ENCODE measurements at places on chromosomes 5 and 9. TPM values are rescaled to one million over a fixed set of nuclear protein-coding genes. Genes with fewer than 3 reads are reported as not detected.

The MRPL22 gene
- 57.4 TPM for total RNA-seq

The C5orf15 gene
- total RNA-seq = 153 TPM

The BRD3OS gene
- total RNA-seq = 7.8 TPM

The PITX1 gene
- total RNA-seq = 217 TPM

The CDKN2A gene
- total RNA-seq = not detected

The PCDHB14 gene
- 3.8 TPM for total RNA-seq

The LHFPL2 gene
- total RNA-seq = 15.3 TPM

The TOR4A gene
- 2.3 TPM for total RNA-seq

The MLANA gene
- not detected for total RNA-seq

The SNCAIP gene
- not detected for total RNA-seq

The ATP6V1G1 gene
- total RNA-seq = 62.6 TPM

The ASPN gene
- total RNA-seq = not detected

The FBXL7 gene
- 9.4 TPM for total RNA-seq

The INSL4 gene
- not detected for total RNA-seq

The GFM2 gene
- total RNA-seq = 38.8 TPM

The BHMT gene
- total RNA-seq = not detected

The C9orf50 gene
- total RNA-seq = not detected

The CACNA1B gene
- total RNA-seq = not detected

The SPATA31C1 gene
- total RNA-seq = not detected

The POLR1E gene
- total RNA-seq = 92.4 TPM

The TMEM232 gene
- 2.6 TPM for total RNA-seq

The PROB1 gene
- not detected for total RNA-seq

The GRXCR2 gene
- total RNA-seq = not detected

The LRRTM2 gene
- not detected for total RNA-seq

The SEMA5A gene
- 22.3 TPM for total RNA-seq

The MYOZ3 gene
- 0.03 TPM for total RNA-seq

The NTRK2 gene
- not detected for total RNA-seq

The COMMD10 gene
- total RNA-seq = 58.3 TPM

The TNFSF8 gene
- total RNA-seq = not detected

The C5orf47 gene
- total RNA-seq = not detected

The KCNV2 gene
- total RNA-seq = not detected

The SUSD1 gene
- total RNA-seq = 0.99 TPM
